ENCODE measurements at places on chromosomes 12 and 14. TPM values are rescaled to one million over a fixed set of nuclear protein-coding genes. Genes with fewer than 3 reads are reported as not detected.

Gene TSPAN8
- not detected for total RNA-seq

- no peak for DNase-seq
Measured at GRCh38 chr14:103569408-103569807, 6.6 kb downstream of the COA8 start.

- DNase-seq, result no peak
Measured at GRCh38 chr12:112188130-112188830, 62.9 kb downstream of the TRAFD1 start.

DNA sequence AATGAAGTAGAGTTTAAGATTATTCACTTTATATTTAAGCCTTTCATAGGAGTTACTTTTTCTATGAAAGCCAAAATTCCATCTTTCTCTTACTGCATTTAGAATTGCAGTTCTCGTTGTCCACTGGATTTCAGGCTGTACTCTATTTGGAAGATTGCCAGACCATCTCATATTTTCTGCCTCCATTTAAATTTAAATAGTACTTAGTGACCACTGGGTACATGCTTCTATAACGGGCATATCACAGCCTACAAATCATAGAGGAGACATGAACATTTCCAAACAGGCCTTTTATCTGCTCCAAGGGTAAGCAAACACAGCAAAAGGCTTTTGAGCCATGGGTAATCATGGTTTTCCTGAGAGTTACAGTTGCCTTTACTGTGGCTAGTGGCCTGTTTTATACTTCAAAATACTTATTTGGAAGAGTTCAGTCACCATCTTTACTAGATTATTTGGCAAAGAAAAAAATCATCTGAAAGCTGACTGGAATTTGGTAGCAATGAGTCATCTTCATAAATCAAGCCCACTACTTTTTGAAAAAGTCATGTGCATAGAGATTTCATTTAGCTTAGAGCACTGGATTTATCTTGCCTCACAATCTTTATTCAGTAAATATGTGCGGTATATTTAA, 15.7 kb downstream of the ANO6 start:
- no peak for DNase-seq

Measured in activated CD4-positive, alpha-beta T cell treated with anti-CD3 and anti-CD28 coated beads, Interleukin-2, amount 10 ng/mL, durations not matched to agents 7 days and 5 days (primary cell).